ENCODE measurements at places on chromosomes 2 and 18.

DNA sequence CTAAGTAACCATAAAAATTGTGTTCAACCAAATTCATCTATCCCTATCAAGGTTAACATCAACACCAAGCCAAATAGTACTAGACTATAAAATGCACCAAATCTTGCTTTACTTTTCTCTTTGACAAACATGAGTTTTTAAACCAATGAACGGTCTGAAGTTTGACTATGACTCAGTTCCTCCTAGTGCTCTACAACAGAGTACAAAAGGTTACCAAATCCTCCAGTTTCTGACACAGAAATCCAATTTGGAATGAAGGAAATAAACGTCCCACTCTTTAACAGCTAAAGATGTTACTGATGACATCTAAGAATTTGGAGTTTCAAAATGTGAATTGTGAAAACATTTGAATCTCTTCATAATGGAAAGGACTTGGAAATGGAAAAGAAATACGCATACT lies 11.8 kb upstream of the ACVR1 start:
- DNase-seq = no peak

DNA sequence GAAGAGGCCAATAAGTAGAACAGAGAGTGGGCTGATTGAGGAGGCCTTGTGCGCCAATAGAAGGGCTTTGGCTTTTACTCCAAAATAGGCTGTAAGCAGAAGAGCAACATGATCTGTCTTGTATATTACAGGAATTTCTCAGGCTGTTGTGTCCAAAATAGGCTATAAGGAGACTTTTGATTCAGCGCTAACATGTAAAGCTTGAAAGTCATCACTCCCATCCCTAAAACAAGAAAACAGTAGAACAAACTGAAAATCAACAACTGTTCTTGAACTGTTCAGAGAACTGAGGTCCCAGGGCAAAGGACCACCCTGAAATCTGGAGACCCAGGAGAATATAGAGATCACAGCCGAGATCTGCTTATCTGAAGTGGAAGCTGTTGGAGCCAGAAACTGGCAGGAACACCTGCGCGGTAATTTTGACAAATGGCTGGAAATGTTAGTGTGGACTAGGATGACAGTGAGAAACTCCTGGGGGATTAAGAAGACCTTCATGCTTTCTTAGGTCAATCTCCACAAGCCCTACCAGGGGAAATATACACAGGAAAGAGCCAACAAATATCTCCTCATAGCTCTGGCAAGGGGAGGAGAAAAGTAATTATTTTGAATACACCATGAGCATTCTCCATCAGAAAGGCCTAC lies 258.6 kb downstream of the RBM43 start:
- no peak for DNase-seq

DNA sequence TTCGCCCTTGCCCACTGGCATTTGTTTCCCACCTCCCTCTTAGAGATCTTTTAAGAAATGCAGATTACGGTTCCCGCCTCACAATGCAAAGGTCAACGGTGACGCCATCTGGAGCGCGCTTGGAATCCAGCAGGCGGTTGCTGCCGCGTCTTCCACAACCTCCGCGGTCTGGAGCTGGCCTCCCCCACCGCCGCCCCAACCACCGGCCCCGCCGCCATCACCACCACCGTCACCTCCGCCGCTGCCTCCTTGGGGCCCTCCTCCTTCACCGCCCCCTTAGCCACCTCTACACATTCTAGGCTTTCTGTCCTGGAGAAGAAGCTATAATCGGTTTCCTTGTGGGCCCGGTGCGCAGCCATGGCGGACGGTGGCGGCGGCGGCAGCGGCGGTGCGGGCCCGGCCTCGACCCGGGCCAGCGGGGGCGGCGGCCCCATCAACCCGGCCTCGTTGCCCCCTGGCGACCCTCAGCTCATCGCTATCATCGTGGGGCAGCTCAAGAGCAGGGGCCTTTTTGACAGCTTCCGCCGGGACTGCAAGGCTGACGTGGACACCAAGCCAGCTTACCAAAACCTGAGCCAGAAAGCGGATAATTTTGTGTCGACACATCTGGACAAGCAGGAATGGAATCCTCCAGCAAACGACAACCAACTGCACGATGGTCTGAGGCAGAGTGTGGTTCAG lies at the start of gene BOD1L2:
Gene BOD1L2, plus strand, starts transcription at position 132 of the 681 bp plus-strand sequence. Its CDS starts 226 bp downstream, at position 358.
- DNase-seq = no peak

DNA sequence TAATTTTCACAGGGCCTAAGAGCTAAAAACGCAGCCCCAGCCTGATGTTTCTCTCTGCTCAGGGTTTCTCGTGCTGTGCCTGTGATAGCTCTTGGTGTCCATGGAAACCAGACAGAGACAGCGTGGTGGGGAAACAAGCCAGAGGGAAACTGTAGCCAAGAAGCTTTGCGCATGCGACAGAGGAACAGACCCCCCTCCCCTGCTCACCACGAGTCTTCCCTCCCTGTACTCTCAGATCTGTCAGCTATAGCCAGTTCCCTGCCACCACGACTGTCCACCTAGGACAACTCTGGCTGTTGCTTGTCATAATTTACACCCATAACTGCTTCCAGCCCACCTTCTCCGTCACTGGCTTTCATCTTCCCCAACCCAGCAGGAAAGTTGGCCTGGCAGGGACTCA lies 13.2 kb upstream of the DNAJC27 start:
- DNase-seq = no peak

DNA sequence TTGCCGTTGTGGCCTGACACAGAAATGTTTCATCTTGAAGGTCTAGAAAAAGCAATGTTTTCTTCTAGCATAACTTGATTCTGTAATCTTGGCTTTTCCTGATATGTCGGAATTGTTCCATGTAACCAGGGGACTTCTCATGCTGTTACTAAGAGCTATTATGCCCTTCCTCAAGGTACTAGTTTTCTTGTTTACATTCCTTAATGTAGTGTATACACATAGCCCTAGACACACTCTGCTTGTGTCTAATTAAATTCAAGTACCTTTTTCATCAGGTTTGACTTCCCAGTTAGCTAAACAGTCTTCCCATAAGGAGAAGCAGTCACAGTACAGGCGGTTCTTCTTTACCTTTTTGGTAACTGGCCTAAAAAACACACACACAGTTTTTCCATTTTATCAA lies 122.8 kb upstream of the MSH6 start:
- DNase-seq = no peak

- no peak for DNase-seq
Observed at GRCh38 chr2:45586600-45586999, 24.5 kb downstream of the SRBD1 start.

DNA sequence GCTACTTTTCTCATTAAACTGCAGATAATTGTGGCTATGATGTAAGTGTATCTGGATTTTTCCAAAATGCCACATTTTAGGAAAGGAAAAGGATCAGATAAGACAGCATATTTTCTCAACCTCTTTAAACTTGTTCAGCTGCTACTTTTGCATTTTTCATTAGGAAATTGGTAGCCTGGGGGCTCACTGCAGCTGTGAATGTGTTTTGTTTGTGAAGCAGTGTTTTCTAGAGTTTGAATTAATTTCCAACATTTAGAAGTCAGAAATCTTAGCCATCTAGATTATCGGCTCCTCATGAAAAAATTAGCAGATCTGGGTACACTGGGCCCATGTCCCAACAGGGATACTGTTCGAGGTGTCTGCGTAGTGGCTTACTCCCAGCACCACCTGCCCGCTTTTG lies 56.3 kb upstream of the ZDBF2 start:
- DNase-seq = no peak

GRCh38 chr2:27211241-27211942 lies 449 bp upstream of the ATRAID start:
- DNase-seq = no peak

GRCh38 chr2:212073360-212073759 lies 465.2 kb downstream of the ERBB4 start:
- no peak for DNase-seq

- no peak for DNase-seq
Observed at GRCh38 chr2:119253114-119253702, 29.6 kb downstream of the STEAP3 start.

GRCh38 chr18:57376503-57376902 lies 24.1 kb downstream of the ST8SIA3 start:
- no peak for DNase-seq

DNA sequence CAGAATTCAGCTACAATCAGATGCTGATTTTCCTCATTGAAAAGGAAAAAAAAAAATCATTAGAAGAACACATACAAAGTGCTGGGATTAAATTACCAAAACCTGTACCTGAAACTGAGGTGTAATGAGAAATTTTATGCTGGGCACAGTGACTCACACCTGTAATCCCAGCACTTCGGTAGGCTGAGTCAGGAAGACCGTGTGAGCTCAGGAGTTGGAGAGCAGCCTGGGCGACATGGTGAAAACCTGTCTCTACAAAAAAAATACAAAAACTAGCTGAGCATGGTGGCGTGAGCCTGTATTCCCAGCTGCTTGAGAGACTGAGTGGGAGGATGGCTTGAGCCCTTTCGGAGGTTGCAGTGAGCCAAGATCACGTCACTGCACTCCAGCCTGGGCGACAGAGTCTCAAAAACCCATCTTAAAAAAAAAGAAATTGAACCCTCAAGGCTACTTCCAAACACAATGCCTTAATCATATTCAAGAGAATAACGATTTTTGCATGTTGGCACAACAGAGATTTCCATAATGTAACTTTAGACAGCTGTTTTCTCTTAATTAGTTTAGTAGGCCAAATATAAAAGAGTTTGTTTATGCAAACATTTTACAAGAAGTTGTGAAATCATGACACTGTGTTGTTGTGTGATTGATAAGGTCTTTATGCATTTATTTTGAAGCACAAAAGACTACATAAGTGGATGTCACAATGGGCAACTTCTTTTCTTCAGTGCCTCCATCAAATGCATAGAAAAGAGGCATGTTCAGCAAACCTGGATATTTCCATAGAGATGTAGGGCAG lies 63.9 kb downstream of the FAM161A start:
- no peak for DNase-seq

GRCh38 chr2:139296672-139297209 lies 516.6 kb upstream of the NXPH2 start:
- no peak for DNase-seq

- no peak for DNase-seq
Observed at GRCh38 chr2:74862020-74862964, 28.4 kb downstream of the HK2 start.

- no peak for DNase-seq
Observed at GRCh38 chr2:55056024-55056521, 5.8 kb upstream of the RTN4 start.

- no peak for DNase-seq
Observed at GRCh38 chr18:45353530-45353929, 261.7 kb upstream of the SLC14A2 start.

DNA sequence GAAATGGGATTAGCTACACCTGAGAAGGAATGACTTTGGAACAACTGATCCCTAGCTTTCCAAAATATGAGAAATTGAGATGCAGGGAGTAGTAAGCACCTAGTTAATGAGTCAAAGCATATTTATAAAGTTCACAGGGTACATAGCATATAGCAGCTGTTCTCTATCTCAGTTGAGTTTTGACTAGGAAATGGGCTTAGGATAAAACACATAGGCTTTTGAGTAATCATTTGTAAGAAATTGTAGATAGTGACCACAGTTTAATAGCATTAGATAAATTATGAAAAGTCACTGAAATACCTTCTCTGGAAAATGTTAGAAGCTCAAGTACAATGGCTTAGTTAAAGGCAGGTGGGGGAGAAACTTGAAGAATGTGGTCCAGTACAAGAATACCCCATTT lies 444.7 kb upstream of the TNP1 start:
- DNase-seq = no peak

GRCh38 chr18:47605093-47605492 lies 325.4 kb downstream of the SMAD2 start:
- no peak for DNase-seq

DNA sequence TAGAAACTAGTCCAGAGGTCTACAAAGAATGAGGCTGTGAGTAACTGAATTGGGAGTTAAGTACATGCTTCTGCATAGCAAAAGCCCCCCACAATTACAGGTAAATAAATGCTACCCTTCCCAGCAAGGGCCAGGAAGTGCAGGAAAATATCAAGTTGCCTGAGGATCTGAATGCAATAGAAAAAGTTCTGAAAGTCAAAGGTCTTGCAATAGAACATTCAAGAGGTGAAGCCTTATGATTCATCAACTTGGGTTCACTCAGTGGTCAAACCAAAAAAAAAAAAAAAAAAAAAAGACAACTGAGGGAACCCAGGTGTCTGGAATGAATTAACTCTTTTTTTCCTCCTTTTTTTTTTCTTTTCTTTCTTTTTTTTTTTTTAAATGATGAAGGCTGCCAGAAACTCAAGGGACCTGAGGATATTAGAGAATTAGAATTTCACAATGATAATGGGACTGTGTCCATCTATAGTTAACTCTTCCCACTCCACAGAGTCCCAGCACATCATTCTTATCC lies 42.9 kb upstream of the RFX8 start:
- DNase-seq = no peak

DNA sequence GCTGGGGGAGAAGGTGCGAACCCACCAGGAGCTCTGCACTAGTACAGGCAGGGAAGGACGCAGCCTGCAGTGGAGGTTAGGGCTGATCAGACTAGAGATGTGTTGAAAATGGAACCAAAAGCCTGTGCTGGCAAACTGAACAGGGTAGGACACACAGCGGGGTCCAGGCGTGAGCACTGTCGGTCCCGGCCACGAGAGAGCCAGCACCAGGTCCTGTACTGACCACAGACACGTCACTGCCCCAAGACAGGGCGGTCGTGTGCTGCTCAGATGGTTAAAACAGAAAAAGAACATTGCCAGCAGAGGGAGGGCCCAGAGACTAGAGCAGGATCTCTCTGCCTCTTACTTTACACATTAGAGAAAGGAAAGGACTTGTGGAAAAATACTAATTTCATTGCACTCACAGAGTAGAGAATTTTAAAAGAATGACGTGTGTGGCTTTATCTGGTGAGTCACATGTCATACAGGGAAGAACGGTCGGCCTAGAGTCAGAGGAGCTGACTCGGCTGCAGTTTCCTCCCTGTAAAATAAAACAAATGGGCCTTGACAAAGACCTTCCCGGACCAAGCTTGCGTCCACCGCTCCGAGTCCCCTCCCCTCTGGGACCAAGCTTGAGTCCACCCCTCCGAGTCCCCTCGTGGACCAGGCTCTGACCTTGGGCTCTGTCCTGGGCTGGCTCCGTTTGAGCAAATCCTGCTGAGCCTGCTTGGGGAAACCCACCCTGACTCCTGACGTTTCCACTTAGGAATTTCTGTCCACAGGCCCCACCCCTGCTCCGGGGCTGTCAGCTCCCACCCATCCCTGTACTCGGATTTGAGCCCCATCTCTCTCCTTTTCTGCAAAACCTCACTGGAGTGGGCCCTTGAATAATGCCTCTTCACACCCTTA lies 16.7 kb upstream of the ADI1 start:
- DNase-seq = no peak

GRCh38 chr2:3138621-3139020 lies 239.0 kb downstream of the EIPR1 start:
- no peak for DNase-seq

GRCh38 chr2:141062031-141062430 lies 1068.8 kb downstream of the LRP1B start:
- no peak for DNase-seq

DNA sequence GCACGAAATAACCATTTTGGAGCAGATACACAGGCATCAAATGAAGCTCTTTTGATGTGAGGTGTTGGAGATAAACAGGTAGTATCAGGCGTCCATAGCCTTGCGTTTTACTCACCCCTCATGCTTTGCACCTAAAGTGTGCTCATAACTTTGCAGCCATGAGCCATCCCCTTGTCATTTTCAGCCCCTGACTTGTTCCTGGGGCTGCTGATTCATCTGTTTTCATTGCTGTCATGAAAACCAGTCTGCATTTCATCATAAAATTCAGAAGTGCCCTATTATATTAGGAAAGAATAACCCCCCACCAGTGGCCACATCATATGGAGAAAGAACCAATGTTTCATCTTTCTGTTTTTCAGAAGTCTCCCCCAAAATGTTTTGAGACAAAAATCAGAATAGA lies 329.7 kb upstream of the NRP2 start:
- no peak for DNase-seq

- DNase-seq = no peak
Observed at GRCh38 chr2:232038251-232038880, 76.9 kb downstream of the DIS3L2 start.

GRCh38 chr18:56884511-56884910 lies 233.4 kb downstream of the WDR7 start:
- no peak for DNase-seq

Data from stimulated activated CD4-positive, alpha-beta T cell treated with anti-CD3 and anti-CD28 coated beads, Interleukin-1b, Interleukin-23, amount 100 ng/mL, for 1 hour (primary cell).